ENCODE measurements at places on chromosomes 2 and 18.

DNA sequence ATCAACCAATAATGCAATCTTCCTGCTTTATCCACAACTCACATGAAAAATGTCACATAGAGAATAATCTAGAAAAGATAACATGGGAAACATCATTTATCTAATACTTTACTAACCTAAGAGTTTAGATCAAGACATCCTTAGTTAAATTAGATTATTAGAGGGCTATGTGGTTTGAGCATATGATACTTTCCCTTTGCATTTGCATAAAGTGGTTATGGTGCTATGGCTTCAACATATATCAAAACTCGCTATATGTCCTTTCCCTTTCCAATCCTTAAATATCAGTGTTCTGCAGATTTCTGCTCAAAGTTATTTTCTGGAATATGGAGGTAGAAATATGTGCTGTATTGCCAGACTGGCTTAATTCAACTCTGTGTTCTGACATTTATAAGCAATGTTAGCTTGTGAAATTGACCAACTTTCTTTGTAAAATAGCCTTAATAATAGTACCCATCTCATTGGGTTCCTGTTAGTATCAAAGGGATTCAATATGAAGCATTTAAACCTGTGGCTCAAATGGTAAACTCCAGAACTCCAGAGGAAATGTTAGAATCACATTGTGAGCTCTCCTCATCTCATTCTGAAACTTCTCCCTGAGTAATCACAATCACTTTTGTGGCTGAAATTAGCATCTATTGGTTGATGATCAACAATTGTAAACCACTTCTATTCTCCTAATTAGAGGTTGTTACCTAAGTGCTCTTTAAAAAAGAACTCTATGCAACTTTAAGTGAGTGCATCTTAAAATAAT is 1089.9 kb upstream of the SLC39A10 start:
- no peak for DNase-seq

DNA sequence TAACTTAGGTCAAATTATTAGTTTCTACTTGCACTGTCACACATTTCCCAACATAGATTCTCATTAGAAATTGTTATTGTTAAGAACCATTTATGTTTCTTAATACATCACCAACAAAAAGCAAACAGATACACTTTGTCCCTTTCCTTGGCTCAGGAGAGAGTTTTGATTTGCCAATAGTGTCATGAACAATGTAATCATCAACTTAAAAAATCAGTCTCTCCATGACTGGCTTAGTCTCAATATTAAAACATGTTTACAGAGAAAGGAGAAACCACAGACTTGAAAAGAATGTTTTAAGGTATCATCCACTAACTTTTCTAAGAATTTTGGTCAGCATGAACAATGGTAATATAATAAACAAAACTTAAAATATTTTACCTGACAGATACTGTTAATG is 416.5 kb upstream of the KCNH7 start:
- no peak for DNase-seq

- DNase-seq: no peak
Observed at GRCh38 chr2:182166406-182166805, 180.8 kb downstream of the PPP1R1C start.

DNA sequence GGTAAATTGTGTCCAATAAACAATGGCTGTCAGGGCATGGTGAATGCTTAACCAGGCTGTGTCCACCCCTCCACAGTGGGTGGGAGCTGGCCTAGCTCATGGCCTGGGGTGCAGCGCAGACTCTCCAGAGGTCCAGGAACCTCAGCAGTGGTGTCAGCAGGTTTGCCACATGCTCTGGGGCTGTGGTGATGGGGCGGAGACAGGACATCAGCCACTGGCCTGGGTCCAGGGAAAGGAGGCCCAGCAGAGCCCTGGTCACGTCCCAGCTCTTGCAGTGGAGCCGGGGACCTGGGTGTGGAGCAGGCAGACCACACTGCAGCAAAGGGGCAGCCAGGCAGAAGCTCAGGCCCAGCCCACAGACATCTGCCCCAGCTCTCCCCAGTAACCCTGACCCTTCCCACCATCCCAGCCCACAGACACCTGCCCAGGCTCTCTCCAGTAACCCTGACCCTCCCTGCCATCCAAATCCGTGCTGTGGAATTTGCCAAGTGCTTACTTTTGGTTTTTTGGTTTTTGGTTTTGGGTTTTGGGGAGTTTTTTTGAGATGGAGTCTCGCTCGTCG is 13.8 kb upstream of the KIF1A start:
- DNase-seq: no peak

GRCh38 chr2:108969856-108970255 is 19.2 kb downstream of the EDAR start:
- no peak for DNase-seq

DNA sequence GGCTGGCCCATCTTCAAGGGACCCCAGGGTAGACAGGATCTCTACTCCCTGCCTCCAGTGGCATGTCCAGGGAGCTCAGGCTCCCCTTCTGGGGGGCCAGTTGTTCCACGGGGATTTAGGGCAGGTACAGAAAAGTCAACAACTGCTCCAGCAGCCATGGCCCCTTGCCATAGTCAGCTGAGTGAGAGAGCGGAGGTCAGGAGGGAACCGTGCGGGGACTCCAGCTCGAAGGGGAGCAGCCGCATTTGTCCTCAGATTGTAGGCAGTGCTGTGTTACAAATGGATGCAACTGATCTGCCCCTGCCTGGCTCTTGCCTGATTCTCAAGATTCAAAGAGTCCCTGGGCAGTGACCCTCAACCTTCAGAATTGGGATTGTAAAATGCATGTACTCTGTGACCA is 49.9 kb downstream of the ITGB1BP1 start:
- DNase-seq: no peak

GRCh38 chr2:151097895-151098294 is 163.8 kb downstream of the RBM43 start:
- DNase-seq: no peak

- no peak for DNase-seq
Observed at GRCh38 chr2:183149489-183149888, 25.2 kb downstream of the NUP35 start.

GRCh38 chr2:174635776-174636404 is 38.3 kb upstream of the WIPF1 start:
- DNase-seq: no peak

GRCh38 chr2:4840791-4841190 is 851.4 kb upstream of the SOX11 start:
- DNase-seq: no peak

DNA sequence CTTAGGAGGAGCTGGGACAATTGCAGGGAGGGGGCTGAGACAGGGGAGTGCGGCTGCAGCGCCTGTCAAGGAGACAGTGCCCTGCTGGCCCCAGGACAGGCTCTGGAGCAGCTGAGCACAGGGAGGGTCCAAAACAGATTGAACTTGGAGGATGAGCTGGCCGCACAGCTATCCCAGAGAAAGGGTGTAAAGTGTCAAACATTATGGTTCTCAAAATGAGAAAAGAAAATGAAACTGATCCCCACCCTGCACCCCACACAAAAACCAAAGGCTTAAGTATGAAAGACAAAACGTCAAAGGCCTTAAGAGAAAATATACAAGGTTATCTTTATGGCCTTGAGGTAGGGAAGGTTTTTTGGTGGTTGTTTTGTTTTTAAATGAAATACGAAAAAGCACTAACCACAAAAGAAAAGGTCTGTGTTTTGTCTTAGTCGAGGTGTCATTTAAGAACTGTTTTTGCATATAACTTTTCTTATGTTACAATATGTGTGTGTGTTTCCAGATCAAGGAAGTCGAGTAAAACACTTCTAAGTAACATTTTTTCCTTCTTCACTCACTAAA is 111.8 kb downstream of the HDAC4 start:
- no peak for DNase-seq

- no peak for DNase-seq
Observed at GRCh38 chr2:234632527-234633391, 135.9 kb upstream of the ARL4C start.

DNA sequence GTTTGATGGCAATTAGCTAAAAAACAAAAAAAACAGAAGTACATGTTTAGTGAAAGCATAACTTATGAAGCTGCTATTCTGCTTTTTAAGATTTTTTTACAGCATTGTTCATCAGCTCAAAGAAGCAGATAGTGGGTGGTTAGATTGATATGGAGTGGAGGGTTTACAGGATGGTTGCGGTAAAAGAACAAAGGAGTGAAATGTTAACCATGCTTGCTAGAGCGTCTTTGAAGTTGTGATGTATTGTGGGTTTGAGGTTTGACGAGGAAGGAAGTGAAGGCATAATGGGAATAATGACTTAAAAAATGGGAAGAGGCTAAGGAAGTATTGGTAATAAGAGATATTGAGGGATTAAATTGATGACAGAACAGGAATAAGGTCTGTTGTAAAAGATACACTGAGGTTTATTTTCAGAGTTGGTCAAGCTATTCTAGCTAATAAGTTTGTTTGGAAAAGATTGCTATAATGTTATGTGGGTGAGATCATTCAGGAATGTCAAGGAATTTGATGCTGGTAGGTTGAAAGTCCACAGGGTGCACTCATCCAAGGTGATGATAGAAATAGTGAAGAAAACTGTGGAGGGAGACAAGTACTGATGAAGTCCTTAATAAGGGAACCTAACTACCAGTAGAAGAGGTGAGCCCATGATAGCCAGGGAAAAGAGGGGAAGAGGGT is 14.6 kb downstream of the SPOPL start:
- no peak for DNase-seq

GRCh38 chr2:105375001-105375561 is 23.8 kb downstream of the FHL2 start:
- no peak for DNase-seq

- no peak for DNase-seq
Observed at GRCh38 chr2:74051504-74051903, 66.8 kb downstream of the TET3 start.

- no peak for DNase-seq
Observed at GRCh38 chr2:205845446-205845845, 163.1 kb downstream of the NRP2 start.

- DNase-seq: no peak
Observed at GRCh38 chr2:1557467-1557820, 144.2 kb downstream of the TPO start.

- DNase-seq: no peak
Observed at GRCh38 chr2:98472132-98472650, 27.5 kb downstream of the INPP4A start.

- DNase-seq: no peak
Observed at GRCh38 chr18:68739462-68739861, 24.6 kb upstream of the TMX3 start.

GRCh38 chr2:144712550-144712940 is 192.6 kb upstream of the ZEB2 start:
- DNase-seq: no peak

DNA sequence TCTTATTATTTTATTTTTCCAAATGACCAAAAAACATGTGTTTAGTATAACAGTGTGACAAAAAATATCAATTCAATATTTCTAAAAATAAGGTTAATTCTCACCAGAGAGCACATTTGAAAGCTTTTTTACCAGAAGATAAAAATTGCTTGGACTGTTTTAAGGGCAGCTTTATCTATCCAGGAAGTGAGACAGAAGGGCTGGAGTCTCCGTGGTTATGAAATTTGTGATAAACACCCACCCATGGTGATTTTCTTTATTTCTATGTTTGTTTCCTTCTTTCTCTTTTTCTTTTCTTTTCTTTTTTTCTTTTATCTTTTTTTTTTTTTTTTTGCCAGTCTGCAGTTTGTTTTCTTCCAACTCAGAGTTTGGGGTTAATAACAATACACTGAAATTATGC is 298.5 kb downstream of the PIEZO2 start:
- no peak for DNase-seq

GRCh38 chr2:180728928-180729559 is 251.4 kb upstream of the UBE2E3 start:
- no peak for DNase-seq

DNA sequence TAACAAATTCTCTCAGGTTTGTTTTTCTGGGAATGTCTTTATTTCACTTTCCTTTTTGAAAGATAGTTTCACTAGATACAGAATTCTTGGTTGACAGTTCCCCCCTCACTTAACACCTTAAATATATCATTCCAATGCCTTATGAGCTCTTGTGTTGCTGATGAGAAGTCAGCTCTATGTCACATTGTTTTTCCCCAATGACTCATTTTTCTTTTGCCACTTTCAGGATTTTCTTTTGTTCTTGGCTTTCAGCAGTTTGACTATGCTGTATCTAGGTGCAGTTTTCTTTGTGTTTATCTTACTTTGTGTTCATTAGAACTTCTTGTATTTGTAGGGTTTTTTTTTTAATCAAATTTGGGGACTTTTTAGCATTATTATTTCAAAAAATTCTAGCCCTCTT is 5.6 kb upstream of the RALBP1 start:
- no peak for DNase-seq

DNA sequence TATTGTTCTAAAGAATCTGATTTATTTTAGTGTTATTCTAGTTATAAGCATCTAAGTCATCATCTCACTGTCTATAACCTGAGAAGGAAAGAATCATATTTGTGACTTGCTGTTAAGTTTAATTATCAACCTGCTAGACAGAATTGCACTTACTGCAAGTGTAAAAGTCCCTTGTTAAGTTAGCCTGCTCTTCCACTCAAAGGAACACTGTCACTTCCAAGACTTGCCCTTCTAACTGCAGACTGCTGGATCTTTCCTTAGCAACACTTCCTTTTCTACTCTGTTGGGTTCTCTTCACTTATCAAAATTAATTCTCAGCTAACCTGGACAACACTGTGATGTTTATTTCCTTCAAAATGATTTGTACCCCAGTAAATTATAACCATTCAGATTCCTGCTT is 323.2 kb upstream of the TFPI start:
- DNase-seq: no peak

DNA sequence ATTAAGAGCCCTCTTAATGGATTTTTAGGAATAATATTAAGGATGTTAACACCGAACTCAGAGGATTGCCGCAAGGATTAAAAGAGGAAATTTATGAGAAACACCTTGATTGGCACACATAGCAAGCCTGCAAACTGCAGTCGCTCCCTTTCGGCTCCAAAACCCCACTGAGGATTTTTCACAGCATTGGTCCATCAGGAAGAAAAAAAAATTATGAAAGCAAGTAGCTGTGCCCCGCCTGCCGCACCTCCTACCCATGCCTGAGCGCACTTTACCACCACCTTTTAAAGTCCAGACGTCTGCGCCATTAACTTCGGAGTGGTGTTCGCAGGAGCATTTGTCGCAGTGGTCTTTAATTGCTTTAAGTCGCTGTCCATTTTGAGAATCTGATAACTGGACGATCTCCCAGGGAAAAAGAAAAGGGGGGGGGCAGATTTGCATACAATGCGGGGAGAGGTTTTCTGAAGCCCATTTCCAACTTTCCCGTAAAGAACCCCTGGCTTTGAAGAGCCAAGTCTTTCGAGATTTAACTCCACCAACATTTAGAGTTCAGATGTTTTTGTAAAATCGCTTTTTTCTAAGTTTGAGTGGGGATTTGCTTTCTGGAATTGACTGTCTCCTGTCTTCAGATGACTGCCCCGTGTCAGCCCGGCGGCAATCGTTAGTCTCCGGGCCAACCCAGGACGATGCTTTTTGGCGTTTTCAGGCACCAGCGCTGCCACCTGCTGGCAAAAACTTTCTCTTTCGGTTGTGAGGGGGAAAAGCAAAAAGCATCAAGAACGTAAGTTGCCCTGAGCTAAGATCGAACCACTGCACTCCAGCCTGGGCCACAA is 913 bp upstream of the TRABD2A start:
- DNase-seq: peak; percentile 81

- no peak for DNase-seq
Observed at GRCh38 chr2:143117225-143117624, 12.0 kb upstream of the ARHGAP15 start.

GRCh38 chr2:175175896-175176295 is 5.6 kb downstream of the ATP5MC3 start:
- DNase-seq: no peak

Data from stimulated activated CD4-positive, alpha-beta T cell treated with anti-CD3 and anti-CD28 coated beads, Interleukin-12 subunit alpha, Interleukin-12 subunit beta, amount 100 ng/mL, for 4 hours (primary cell).